Motor neuron (in vitro differentiated cells): ENCODE measurements at places on chromosomes 7 and 10.

DNA sequence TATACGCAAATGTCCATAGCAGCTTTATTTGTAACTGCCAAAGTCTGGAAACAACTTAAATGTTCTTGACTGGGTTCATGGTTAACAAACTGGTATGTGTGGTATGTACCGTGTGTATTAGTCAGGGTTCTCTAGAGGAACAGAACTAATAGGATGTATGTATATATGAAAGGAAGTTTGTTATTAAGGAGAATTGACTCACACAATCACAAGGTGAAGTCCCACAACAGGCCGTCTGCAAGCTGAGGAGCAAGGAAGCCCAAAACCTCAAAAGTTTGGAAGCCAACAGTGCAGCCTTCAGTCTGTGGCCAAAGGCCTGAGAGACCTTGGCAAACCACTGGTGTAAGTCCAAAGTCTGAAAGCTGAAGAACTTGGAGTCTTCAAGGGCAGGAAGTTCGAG is 66.8 kb downstream of the TMEM168 start:
- no peak for ATAC-seq

- no peak for ATAC-seq
Measured at GRCh38 chr7:10211861-10212260, 761.8 kb upstream of the PHF14 start.

- no peak for ATAC-seq
Measured at GRCh38 chr10:122516734-122517133, 43.8 kb upstream of the DMBT1 start.

GRCh38 chr10:132163278-132163765 is 23.4 kb upstream of the DPYSL4 start:
- ATAC-seq = peak; percentile 64

DNA sequence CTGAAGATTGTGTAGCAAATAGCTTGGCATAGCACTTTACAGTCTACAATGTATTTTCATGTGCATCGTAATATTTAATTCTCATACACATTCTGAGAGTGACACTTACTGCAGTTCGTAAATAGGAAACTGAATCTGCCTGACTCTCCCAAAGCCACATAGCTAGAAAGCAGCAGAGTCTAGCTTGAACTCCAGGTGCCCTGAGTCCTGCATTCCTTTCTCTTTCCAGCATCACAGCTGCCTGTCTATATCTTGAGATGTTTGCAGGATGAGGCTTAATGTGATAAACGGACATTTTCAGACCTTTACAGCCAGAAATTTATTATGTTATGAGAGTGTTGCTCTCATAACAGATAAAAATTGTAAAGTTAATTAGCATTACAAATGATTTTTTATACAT is 132.9 kb upstream of the PLXDC2 start:
- no peak for ATAC-seq

- ATAC-seq = no peak
Measured at GRCh38 chr10:69957886-69958555, 94.6 kb upstream of the MACROH2A2 start.

GRCh38 chr7:100539436-100540006 is 518 bp downstream of the AGFG2 start:
- no peak for ATAC-seq

DNA sequence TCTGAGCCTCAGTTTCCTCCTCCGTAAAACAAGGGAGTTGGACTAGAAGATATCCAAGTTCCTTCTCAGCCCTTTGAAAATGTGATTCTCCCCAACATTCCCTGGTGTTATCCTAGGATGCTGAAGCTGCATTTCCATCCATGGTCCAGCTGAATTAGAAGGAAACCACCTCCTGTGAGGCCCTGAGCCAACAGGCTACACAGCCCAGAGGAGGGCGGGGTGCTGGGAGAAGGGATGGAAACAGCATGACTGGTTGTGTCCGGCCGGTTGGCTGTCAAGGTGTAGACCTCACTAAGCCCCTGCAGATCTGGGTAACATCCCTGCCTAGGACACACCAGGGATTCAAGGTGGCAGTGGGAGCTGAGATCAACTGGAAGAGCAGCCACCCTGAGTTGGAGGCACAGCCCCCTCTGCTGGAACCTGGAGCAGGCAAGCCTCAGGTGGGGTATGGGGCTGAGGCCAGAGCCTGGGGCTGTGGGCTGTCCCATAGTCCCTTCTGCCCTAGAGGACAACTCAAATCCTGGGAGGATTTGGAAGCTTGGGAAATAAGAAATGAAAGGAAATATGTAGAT is 72.0 kb downstream of the PAX2 start:
- no peak for ATAC-seq

- ATAC-seq = peak; percentile 78
Measured at GRCh38 chr10:128576943-128577670, 450.9 kb upstream of the MKI67 start.

GRCh38 chr10:132146941-132147915 is 39.5 kb upstream of the DPYSL4 start:
- ATAC-seq = no peak

- peak; percentile 87 for ATAC-seq
Measured at GRCh38 chr7:28623105-28623730, 210.9 kb downstream of the CREB5 start.

- no peak for ATAC-seq
Measured at GRCh38 chr7:143975617-143976016, 21.0 kb downstream of the OR2F1 start.

GRCh38 chr7:70285854-70286253 is 687.6 kb downstream of the AUTS2 start:
- ATAC-seq = no peak

- no peak for ATAC-seq
Measured at GRCh38 chr7:98573816-98574215, 43.3 kb upstream of the NPTX2 start.

DNA sequence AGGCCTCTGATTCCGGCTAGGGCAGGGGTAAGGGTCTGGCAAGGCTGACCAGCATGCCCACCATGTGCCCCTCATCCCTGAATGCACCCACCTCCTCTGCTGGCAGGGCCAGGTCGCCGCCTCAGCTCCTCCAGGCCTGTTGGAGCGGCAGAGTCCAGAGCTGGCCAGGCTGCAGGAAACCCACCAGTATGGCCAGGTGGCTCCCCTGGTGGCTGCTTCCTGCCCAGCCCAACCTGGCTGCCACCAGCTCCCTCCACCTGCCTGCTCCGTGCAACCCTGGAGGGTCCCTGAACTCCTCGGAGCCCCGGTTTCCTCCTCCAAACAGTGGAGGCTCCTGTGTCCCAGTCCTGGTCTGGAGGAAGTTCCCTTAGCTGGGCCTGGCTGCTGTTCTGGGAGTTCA is 39.6 kb downstream of the MICALL2 start:
- ATAC-seq = no peak

- ATAC-seq = no peak
Measured at GRCh38 chr10:111479966-111480365, 403.1 kb downstream of the ADRA2A start.

- no peak for ATAC-seq
Measured at GRCh38 chr7:81519886-81520285, 250.0 kb downstream of the HGF start.

DNA sequence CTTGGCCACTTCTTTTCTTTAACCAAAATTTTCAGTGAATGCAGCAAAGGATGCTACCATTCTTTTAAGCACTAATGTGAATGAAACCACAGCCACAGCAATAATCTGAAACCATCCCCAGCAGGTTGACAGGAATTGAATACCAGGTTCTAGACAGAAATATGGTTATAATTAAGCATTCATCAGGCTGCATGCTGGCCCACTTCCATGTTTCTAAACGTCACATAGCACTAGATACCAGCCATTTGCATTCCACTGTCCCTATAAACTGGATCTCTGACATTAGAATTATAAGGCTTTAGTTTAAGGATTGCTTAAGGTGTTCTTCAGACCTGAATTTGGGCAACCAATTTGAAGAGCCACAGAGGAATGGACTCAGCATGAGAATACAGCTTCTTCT is 340.8 kb upstream of the KLF6 start:
- no peak for ATAC-seq

GRCh38 chr7:129535896-129536295 is 33.6 kb downstream of the SMKR1 start:
- ATAC-seq = no peak

DNA sequence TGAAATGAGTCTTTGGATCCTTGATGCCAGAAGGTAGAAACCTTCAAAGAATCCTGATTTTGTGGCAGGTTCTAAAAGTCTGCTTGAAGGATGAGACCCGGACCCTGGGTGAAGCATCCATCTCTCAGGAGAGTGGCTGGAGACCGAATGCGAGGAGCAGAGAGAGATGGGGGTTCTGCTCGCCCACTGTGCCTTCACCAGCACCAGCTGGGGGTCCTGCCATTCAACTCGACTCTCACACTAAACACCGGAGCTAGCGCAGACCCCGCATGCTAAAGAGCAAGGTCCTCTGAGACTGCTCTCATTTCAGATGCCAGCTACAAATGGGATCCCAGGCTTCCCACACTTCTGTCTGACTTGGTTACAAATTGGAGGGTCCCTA is 218.4 kb downstream of the GLRX3 start:
- ATAC-seq = no peak

DNA sequence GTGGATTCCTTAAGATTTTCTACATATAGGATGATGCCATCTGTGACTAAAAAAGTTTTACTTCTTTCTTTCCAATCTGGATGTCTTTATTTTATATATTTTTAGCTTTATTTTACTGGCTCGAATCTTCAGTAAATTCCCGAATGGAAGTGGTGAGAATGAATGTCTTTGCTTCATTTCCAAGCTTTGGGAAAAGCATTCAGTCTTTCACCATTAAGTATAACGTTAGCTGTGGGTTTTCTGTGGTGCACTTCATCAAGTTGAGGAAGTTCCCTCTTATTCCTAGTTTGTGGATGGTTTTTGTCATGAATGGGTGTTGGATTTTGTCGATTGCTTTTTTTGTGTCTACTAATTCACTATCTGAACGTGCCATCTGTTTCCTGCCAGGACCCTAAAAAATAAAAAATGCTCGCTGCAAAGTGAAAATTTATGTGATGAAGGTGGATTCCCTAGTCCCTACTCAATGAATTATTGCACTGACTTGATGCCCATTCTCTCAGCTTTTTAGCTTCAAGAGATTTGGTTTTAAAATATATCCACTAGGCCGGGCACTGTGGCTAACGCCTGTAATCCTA is 90.2 kb upstream of the CARD11 start:
- ATAC-seq = no peak

DNA sequence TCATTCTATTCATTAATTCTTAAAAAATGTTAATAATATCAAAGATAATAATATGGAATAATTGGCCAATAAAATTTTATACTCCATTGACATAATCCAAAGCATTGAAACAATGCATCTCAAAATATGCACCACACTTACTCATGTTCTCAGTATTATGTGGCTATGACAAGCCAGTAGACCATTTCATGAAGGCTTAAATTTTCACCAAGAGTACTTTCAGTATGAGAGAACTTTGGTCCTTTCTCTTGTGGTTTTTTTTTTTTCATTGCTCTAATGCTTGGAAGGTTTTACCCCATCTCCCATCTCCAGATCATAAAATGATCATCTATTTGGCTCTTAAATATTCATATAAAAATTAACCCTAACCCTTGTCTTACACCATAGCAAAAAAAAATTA is 45.5 kb upstream of the TMEM140 start:
- ATAC-seq = no peak

- no peak for ATAC-seq
Measured at GRCh38 chr10:130393342-130393741, 257.2 kb downstream of the GLRX3 start.

DNA sequence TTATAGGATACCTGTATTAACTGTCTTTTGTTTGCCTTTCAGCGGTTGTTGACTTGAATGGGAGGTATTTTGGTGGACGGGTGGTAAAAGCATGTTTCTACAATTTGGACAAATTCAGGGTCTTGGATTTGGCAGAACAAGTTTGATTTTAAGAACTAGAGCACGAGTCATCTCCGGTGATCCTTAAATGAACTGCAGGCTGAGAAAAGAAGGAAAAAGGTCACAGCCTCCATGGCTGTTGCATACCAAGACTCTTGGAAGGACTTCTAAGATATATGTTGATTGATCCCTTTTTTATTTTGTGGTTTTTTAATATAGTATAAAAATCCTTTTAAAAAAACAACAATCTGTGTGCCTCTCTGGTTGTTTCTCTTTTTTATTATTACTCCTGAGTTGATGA is 26.6 kb downstream of the RBM17 start:
- ATAC-seq = no peak

DNA sequence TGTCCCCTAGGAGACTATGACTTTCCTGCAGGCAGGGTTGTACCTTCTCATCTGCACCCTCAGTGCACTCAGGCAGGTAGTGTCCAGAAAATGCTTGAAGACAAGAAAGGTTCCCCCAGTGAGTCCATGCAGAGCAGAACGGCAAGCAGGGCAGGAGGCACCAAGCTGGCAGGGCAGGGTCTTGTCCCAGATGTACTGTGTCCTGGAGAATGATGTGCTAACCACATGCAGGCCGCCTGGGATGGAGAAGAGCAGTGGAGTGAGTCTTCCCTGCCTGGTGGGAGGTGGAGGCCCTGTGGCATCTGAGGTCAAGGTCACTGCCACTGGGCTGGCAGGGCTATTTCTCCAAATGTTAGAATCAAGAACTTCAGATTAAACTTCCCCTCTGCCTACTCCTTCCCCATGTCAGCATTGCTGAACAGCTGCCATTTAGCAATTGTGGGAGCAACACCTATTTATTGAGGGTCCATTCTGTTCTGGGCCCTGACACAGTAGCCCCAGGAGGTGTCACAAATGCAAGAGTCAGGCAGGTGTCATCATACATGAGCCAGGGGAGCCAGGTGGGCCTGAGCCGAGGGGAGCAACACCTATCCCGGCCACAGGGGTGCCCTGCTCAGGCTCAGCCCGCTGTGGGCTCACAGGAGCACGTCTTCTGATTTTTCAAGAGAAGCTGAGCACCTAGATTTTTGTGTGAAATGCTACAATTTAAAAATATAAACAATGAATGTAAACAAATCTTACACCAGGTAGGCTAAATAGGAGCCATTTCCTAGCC is 34.1 kb downstream of the PTPRE start:
- ATAC-seq = no peak
